ENCODE measurements at places on chromosomes 1 and 21. TPM values are rescaled to one million over a fixed set of nuclear protein-coding genes. Genes with fewer than 3 reads are reported as not detected.

- peaks cover 35% of the 10 kb centered on the region for H3K4me1 ChIP-seq
- peak overlapping the region; percentile 62 for H3K4me3 ChIP-seq
- H3K27ac ChIP-seq: peak overlapping the region; percentile 97
Observed at GRCh38 chr1:15849775-15850324, 2.3 kb downstream of the SPEN start.

- H3K27me3 ChIP-seq: no peaks in the 10 kb centered on the region
- H3K4me3 ChIP-seq: peak overlapping the region; percentile 70
- H3K27ac ChIP-seq: peak overlapping the region; percentile 58
- H3K36me3 ChIP-seq: no peaks in the 10 kb centered on the region
- peaks cover 41% of the 10 kb centered on the region for H3K4me1 ChIP-seq
Observed at GRCh38 chr1:117605164-117605773, 579 bp upstream of the TENT5C start.

GRCh38 chr1:193270996-193271395 is 84.6 kb upstream of the B3GALT2 start:
- no peaks in the 10 kb centered on the region for H3K36me3 ChIP-seq
- H3K4me1 ChIP-seq: no peaks in the 10 kb centered on the region
- H3K27ac ChIP-seq: no peak overlapping the region
- H3K4me3 ChIP-seq: no peak overlapping the region
- DNase-seq: no peak

- H3K27ac ChIP-seq: no peak overlapping the region
- no peaks in the 10 kb centered on the region for H3K4me1 ChIP-seq
- DNase-seq: no peak
- H3K4me3 ChIP-seq: no peak overlapping the region
- H3K36me3 ChIP-seq: no peaks in the 10 kb centered on the region
- no peaks in the 10 kb centered on the region for H3K27me3 ChIP-seq
Observed at GRCh38 chr1:97119260-97120158, 397.9 kb downstream of the PTBP2 start.

DNA sequence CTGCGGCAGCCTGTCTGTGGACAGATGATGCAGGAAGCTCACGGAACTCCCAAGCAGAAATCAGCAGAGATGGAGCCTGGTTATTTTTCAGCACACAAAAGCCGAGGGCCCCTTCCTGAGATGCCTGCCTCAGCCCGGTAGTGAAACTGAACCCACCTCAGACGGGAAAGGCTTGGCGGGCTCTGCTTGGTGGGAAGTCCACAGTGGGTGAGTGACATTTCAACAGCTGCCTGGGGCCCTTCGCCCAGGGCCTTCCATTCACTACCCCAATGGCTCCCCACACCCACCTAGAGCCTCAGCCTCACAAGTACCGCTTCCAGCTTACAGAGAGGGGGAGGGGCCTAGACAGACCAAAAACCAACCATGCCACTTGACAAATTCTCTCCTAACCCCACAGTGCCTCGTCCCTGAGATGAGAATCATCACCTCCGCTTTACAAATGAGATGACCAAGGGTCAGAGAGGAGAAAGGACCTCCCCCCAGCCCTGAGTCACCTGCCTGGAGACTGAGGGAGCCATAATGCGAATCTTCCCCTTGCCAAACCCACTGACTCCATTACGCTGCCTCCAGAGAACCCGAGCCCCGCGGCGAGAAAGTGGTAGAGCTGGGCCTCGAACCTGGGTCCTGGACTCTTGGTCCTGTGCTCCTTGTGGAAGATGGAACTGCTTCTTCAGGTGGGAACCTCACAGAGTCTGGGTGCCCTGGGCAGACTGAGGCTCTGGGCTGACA is 3.4 kb upstream of the ECE1 start:
- no peak for DNase-seq
- H3K36me3 ChIP-seq: no peaks in the 10 kb centered on the region
- no peak overlapping the region for H3K27ac ChIP-seq
- H3K27me3 ChIP-seq: no peaks in the 10 kb centered on the region

GRCh38 chr1:204085876-204086275 is 13.0 kb downstream of the SOX13 start:
- no peak overlapping the region for H3K27ac ChIP-seq
- H3K4me1 ChIP-seq: no peaks in the 10 kb centered on the region
- no peak for DNase-seq
- peaks cover 72% of the 10 kb centered on the region for H3K27me3 ChIP-seq
- no peak overlapping the region for H3K4me3 ChIP-seq

DNA sequence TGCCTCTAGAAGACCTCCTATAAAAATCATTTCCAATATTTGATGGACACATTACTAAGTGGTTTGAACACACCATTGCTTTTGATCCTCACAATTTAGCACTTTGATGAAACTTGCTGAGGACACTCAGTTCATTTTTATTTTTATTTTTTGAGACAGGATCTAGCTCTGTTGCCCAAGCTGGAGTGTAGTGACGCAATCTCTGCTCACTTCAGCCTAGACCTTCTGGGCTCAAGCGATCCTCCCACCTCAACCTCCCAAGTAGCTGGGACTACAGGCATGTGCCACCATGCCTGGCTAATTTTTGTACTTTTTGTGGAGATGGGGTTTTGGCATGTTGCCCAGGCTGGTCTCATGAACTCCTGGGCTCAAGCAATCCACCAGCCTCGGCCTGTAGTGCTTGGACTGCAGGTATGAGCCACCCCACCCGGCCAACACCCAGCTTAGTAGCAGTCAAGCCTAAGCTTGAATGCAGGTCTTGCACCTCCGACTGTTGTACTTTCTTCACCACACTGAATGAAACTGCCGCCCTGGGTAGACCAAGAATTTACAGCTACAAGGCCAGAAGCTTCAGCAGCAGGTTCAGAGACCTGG is 24.8 kb upstream of the ATP2B4 start:
- DNase-seq: no peak
- peaks cover 28% of the 10 kb centered on the region for H3K27me3 ChIP-seq
- no peak overlapping the region for H3K4me3 ChIP-seq
- no peaks in the 10 kb centered on the region for H3K36me3 ChIP-seq
- H3K27ac ChIP-seq: no peak overlapping the region

GRCh38 chr1:218701131-218701530 is 356.0 kb downstream of the TGFB2 start:
- H3K27me3 ChIP-seq: no peaks in the 10 kb centered on the region
- H3K4me3 ChIP-seq: no peak overlapping the region
- no peaks in the 10 kb centered on the region for H3K4me1 ChIP-seq
- no peaks in the 10 kb centered on the region for H3K36me3 ChIP-seq
- DNase-seq: no peak
- no peak overlapping the region for H3K27ac ChIP-seq

DNA sequence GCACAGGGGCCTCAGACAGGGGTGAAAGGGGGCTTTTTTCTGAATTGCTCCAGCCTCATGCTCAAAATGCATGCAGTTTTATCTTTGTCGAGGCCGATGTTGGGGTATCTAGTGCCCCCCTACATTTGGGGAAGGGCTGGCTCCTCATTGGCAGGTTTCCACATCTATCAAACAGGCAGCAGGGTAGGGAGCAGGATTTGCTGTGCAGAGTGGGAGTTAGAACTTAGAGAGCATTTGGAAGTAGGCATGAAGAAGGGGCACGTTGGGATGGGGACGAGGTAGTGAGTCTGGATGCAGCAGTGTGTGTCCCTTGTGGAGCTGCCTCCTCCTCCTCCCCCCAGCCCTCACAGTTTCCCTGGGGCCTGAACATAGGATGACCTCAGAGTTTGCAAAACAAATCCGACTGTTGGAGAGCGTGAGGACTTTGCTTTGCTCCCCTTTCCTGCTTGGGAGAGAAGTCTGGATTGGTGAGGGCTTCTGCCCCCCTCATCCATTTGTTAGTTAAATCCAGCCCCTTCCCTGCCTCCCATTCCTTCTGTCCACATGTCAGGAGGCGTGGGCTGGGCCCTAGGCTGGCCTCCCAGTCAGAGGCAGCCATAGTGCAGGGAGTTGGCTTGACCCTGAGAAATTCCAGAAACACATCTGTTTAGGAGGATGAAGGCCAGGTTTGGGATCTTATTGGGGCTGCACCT is 36.9 kb upstream of the GPR37L1 start:
- H3K36me3 ChIP-seq: no peaks in the 10 kb centered on the region
- H3K4me1 ChIP-seq: no peaks in the 10 kb centered on the region
- no peak overlapping the region for H3K27ac ChIP-seq
- DNase-seq: peak; percentile 9
- H3K4me3 ChIP-seq: no peak overlapping the region

DNA sequence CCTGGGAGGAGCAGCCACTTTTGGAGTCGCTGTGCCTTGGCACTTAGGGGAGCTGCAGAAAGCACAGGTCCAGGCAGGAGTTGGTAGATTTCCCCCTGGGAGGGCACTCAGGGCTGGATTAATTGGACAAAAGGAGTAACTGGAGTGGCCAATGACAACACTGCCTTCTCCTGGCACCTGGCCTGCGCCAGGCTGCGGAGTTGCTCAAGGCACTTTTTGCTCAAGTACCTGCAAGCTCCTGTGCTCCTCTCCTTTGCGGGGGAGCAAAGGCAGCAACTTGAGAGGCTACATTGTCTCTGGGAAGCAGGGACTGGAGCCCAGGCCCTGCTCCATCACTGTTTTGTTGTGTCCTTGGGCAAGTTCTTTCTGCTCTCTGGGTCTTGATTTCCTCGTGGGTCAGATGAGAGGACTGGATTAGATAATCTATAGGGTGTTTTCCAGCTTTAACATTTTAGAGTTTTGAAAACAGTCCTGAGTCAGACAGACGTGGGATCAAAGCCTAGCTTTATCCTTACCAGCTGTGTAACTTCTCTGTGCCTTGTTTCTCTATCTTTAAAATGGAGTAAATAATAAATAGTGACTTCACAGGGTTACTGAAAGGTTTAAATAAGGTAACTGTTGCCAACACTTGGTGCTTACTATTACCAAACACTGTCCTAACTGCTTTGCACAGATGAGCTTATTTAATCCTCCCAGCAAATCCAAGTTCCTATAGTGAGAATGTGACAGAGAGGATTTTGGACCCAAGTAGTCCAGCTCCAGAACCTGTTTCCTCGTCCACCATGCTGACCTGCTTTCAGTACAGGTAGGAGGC is 18.0 kb upstream of the GRHL3 start:
- H3K4me1 ChIP-seq: no peaks in the 10 kb centered on the region
- DNase-seq: no peak
- peaks cover 36% of the 10 kb centered on the region for H3K27me3 ChIP-seq
- H3K27ac ChIP-seq: no peak overlapping the region

- peaks cover 12% of the 10 kb centered on the region for H3K4me1 ChIP-seq
- no peak for DNase-seq
- H3K4me3 ChIP-seq: no peak overlapping the region
- no peaks in the 10 kb centered on the region for H3K27me3 ChIP-seq
- H3K36me3 ChIP-seq: peaks cover 32% of the 10 kb centered on the region
- H3K27ac ChIP-seq: no peak overlapping the region
Observed at GRCh38 chr1:171739656-171740055, 2.2 kb downstream of the VAMP4 start.

- DNase-seq: no peak
- H3K27ac ChIP-seq: no peak overlapping the region
- H3K4me3 ChIP-seq: no peak overlapping the region
- no peaks in the 10 kb centered on the region for H3K36me3 ChIP-seq
- no peaks in the 10 kb centered on the region for H3K27me3 ChIP-seq
Observed at GRCh38 chr1:187270256-187270655, 441.5 kb downstream of the PLA2G4A start.

- H3K4me3 ChIP-seq: no peak overlapping the region
- no peak for DNase-seq
- no peak overlapping the region for H3K27ac ChIP-seq
- H3K4me1 ChIP-seq: no peaks in the 10 kb centered on the region
Observed at GRCh38 chr21:41431788-41432548, 5.9 kb downstream of the MX1 start.

ALX3 gene
- not detected for total RNA-seq

KIF14 gene
- 25.0 TPM for total RNA-seq

ATP6V1G3 gene
- total RNA-seq: not detected

KPRP gene
- total RNA-seq: not detected

FAM72A gene
- 28.2 TPM for total RNA-seq

FMO1 gene
- not detected for total RNA-seq

FCAMR gene
- total RNA-seq: not detected

CASQ1 gene
- not detected for total RNA-seq
